Stimulated activated CD8-positive, alpha-beta memory T cell treated with anti-CD3 and anti-CD28 coated beads, Interleukin-15, amount 100 ng/mL, for 1 hour (primary cell): ENCODE measurements at places on chromosomes 2 and 18.

- no peak for DNase-seq
These were observed 20.8 kb downstream of the LAMA3 start for GRCh38 chr18:23710068-23710527.

DNA sequence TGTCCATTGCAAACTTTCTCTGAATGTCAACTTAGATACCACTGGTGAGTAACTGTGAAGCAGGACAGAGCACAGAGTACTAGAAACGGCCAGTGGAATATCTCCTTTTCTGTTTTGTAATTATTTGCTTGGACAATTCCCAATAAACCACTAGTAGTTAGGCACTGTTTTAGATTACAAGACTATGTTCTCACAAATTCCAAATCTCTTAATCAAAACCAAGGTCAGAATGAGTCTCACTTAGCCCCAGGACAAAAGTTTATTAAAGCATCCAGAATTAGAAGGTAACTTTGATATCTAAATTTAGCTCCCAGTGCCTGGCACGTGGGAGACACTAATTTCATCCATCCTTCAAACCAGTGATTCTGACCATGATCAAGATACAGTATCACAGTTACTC, 89.0 kb downstream of the ZNF521 start:
- DNase-seq = no peak

DNA sequence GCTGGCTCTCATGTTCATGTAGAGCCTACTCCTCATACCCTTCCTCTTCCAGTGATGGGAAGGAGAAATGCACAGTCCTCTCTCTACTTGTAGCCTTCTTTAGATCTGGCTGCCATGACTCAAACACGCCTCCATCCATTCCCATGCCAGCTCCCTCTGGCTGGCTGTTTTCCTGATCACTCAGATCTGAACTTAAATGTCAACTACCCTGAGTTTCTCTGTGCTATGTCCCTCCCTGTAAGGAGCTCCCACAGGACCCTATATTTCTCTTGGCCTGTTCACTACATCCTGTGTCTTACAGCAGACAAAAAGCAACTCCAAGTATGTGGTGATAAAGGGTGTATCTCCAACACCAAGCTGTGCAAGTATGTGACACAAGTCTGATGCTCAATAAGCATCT, 152.4 kb downstream of the TCF4 start:
- no peak for DNase-seq

GRCh38 chr2:188158337-188159100, 133.2 kb upstream of the GULP1 start:
- no peak for DNase-seq

DNA sequence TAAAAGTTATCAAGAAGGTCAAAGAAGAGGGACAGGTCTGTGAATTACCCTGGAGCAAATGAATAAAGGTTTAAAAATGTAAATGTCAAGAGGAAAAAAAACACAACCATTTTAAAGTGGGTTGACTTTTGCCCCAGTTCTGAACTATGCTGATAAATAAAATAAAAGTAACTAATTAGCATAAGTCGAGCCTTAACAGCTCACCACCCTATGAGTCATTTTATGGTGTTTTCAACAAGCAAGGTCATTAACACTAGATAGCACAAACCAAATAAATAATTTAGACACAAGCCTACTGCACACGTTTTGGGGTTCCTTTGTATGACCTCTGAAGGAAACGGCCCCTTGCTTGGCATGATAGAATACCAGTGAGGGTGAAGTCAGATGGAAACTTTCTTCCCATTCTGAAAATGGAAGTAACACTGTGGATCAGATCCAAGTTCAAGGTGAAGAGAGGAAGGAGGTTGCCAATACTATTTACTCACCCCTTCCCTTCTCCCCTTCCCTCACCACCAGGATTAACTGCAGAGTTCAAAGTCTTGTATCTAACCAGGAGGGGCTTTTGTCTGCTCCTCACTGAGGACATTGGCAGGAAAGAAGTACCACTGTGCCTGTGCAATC, 380.0 kb upstream of the ACVR2A start:
- DNase-seq = no peak

- no peak for DNase-seq
These were observed 42.0 kb upstream of the EDAR start for GRCh38 chr2:109030870-109031475.

DNA sequence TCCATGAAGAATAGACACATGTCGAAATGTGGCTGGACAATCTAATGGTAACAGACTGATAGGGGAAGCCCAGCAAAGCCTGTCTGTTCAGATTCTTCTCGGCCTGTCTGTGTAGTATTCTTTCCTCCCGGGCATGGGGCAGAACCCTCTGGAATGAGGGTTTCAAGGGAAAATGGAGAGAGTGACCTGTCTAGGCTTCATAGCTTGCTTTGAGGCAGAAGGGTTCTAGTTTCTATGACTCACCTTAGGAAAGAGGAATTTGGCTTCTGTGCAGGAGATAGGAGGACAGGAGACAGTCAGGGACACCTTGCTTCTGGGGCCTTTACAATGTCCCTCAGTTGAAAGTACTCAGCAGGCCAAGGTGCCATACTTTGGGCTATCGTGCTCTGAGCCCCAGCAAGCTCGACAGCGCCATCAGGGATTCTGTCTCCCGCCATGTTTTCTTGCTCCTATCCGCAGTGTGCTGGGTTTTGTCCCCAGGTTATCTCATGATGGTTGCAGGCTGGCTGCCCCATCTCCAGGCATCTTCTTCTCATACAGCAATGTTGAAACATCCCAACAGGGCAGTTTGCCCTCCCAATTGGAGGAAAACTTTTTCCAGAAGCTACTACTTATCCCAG, 74.7 kb upstream of the TLK1 start:
- no peak for DNase-seq

DNA sequence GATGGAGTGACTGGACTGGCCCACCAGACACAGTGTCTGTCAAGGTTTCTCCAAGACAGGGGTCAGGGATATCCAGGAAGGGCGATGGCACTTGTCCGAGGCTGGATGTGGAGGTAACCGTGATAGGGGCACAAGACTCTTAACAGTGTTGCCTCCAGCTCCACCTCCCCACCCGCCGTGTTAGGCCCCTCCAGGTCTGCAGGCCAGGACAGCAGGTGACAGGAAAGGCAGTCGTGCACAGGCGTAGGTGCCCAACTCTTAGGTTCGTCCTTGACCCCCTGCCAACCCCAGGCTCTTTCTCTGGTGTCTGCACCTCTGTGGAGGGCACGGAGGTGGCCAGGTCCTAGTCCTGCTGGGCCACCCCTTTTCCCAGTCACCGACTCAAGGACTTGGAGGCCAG, 10.1 kb downstream of the ITM2C start:
- DNase-seq = no peak
